ENCODE measurements at places on chromosomes 16 and 17.

- DNase-seq = no peak
These were observed 339.1 kb upstream of the RBFOX1 start for GRCh38 chr16:6993544-6993943.

DNA sequence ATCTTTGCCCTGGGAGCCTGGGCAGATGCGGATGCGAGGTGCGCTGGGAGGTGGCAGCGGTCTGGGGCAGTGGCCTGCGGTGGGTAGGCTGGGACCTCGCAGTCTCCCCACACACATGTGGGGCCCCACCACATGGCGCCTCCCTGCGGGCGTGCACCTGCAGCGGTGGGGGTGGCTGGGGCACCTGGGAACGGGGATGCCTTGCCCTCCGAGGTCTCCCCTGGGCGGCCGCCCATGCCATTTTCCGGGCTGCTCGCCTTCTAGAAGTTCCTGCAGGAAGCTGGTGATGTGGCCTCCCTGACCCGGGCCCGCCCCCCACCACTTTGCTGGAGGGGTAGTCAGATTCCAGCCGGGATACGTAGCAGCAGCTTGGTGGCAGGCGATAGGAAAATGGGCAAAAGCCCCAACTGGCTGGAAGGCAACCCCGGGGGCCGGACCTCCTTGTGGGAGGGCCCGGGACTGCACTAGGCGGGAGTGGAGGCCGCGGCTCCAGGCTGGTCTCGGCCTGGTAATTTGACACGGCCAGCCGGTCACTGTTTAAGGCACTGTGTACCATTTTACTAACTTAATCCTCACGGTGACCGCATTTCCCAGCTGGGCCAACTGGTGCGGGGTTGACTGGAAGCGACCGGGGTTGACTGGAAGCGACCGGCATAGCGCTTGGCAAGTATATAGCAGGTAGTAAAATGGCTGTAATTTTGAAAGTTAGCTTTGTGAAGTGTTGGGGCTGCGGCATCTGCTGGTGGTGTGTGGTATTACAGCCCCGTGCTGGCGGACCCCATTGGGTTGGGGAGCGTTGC is 38.5 kb downstream of the IGF2BP1 start:
- peak; percentile 42 for DNase-seq

DNA sequence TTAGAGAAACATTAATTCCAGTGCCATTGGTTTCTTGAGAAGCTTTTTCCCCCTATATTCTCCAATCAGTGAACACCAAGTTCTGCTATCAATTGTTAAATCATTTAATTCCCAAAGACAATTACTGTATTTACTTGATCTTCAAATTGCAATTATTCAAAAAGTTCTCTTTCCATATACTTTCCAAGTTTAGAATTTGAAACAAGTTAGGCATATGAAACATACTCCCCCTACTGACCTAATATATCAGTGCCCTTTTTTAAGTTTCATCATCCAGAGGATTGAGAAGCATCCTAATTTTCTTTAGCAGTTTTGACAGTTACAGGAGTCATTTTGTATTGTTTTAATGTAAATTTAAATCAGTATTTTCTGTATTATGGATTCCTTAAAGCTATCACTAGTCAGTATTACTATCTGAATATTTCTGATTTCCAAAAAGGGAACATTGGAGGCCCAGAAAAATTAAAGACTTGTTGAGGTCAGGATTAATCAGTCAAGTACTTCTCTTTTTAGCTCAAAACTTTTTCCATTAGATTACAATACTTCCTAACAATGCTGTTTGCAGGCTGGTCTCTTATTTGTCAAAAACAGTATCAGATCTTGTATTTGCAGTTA is 16.3 kb downstream of the MEIOC start:
- DNase-seq = no peak

DNA sequence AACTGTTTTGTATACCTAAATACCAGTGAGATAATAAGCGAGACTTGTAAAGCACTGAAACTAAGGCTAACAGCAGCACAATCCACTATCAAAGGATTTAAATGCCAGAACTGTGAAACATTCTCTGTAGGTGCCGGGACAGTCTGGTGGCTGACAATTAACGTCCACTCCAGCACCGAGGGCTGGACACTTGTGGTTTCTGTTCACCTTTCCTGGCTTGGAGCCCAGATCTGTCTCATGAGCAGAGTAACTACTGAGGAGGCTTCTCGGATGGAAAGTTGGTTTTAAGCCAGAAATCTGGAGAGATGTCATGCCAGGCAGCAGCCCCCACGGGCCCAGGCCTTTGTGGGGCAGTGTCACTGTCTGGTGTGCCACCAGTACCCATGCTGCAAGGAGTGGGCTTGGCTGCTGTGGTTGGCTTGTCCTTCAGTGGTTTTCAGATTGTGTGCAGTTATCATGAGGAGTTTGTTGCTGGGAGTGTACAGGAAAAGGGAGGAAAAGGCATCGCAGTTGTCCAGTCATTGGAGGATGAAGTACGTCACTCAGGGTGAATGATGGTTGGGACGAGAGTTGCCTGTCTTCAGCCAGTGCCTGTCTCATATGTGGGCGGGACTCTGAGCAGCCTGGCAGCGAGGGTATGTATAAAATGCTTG is 35.5 kb downstream of the UBN1 start:
- DNase-seq = no peak

DNA sequence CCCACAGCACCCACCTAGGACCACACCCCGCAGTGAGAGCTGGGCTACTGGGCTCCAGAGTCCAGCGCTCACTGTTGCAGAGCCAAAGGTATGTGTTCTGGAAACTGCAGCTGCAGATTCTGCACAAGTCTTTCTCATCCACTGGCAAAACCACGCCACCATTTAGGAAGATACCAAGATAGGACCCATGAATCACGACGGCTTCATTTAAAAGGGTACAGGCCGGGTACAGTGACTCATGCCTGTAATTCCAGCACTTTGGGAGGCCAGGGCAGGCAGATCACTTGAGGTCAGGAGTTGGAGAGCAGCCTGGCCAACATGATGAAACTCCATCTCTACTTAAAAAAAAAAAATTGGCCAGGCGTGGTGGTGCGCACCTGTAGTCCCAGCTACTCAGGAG is 18.8 kb downstream of the FOXF1 start:
- DNase-seq = no peak

GRCh38 chr16:55001931-55002330 is 71.3 kb downstream of the IRX5 start:
- DNase-seq = no peak

DNA sequence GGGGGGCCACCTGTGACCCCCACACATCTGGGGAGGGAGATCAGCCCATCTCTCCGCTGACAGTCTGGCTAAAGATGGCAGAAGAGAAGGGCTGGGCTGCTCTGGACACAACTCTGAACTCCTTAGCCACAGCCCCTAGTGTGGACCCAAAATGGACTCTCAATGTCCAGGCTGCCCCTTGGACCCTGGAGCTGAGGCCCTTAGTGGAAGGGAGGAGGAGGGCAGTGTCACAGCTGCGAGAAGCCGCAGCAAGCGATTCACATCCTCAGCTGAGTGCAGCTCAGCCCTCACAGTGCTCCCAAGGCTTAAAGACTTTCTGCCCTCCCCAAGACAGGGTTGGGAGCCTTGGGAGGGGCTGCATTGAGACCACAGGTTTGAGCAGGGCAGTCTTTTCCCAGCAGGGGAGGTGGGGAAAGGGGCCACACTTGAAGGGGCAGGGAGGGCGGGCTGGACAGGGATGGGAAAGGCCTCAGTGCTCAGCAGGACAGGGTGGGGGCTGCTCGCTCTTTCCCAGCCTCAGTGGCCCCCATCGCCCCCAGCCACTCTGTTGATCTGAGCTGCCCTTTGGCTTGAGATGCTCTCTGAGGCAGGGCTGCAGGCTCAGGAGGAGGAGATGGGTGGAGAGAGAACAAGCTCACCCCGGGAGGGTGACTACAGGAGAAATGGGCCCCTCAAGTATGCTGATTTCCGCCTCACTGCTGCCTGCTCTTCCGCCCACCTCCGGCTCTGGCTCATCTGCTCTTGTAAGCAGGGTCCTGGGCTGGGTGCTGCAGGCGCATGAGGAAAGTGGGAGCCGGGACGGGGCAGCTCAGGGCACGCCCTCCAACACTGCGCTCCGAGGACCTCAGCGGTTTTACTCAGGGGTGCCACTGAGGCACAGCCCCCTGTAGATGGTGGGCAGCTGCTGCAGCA is 50.9 kb upstream of the MTSS2 start:
- peak; percentile 16 for DNase-seq

Data from activated CD4-positive, alpha-beta T cell treated with anti-CD3 and anti-CD28 coated beads, Interleukin-2, amount 50 U/mL, for 48 hours (primary cell).